Kidney (tissue), 22 donors: ENCODE measurements at places on chromosomes 16 and 17. TPM values are rescaled to one million over a fixed set of nuclear protein-coding genes. Genes with fewer than 3 reads are reported as not detected.

Gene VAMP2
- total RNA-seq, result 107 TPM

Gene TBC1D3C
- not detected for total RNA-seq

Gene ZG16
- not detected for total RNA-seq

Gene TACO1
- total RNA-seq, result 18.4 TPM

Gene TBX2
- 66.4 TPM for total RNA-seq

Gene KRT28
- total RNA-seq, result not detected

Gene SLC47A1
- 26.0 TPM for total RNA-seq

Gene CETP
- 1.3 TPM for total RNA-seq

Gene CPHXL2
- not detected for total RNA-seq

Gene CCL16
- total RNA-seq, result 0.79 TPM

Gene CDH8
- total RNA-seq, result 0.19 TPM

Gene SLC38A8
- not detected for total RNA-seq

Gene PRM1
- total RNA-seq, result not detected

Gene CDIP1
- 40.8 TPM for total RNA-seq

Gene PDIA2
- total RNA-seq, result not detected

Gene TMEM204
- total RNA-seq, result 40.9 TPM

Gene GAS2L2
- not detected for total RNA-seq

Gene TEX2
- total RNA-seq, result 39.1 TPM

Gene AURKB
- total RNA-seq, result 2.8 TPM

Gene SBK1
- total RNA-seq, result 2.5 TPM

Gene CSH1
- total RNA-seq, result not detected

Gene KDM8
- total RNA-seq, result 8.5 TPM

Gene SLC16A5
- total RNA-seq, result 184 TPM

Gene CUEDC1
- 52.3 TPM for total RNA-seq

Gene TP53TG3B
- not detected for total RNA-seq

Gene IKZF3
- total RNA-seq, result 10.2 TPM

Gene FGF11
- total RNA-seq, result 1.4 TPM

Gene TMEM114
- not detected for total RNA-seq

Gene TNP2
- total RNA-seq, result not detected

Gene RND2
- total RNA-seq, result 0.63 TPM

Gene TP53TG3
- not detected for total RNA-seq

Gene NOTUM
- total RNA-seq, result not detected

Gene POLR3E
- 41.4 TPM for total RNA-seq

Gene CCL14
- total RNA-seq, result 134 TPM

Gene UNC13D
- total RNA-seq, result 26.1 TPM

Gene ACAP1
- 26.0 TPM for total RNA-seq

Gene DNAH3
- total RNA-seq, result 0.57 TPM

Gene SPN
- total RNA-seq, result 8.8 TPM

Gene MYADML2
- not detected for total RNA-seq

Gene PPP1R1B
- 31.1 TPM for total RNA-seq

Gene MAF
- 70.1 TPM for total RNA-seq

Gene SLC35G6
- total RNA-seq, result not detected

Gene SCGB1C2
- total RNA-seq, result not detected

Gene KCNH4
- total RNA-seq, result 0.35 TPM

Gene CFAP119
- total RNA-seq, result 12.2 TPM

Gene SOX8
- total RNA-seq, result 1.0 TPM

Gene HOXB8
- total RNA-seq, result 48.7 TPM

Gene BEAN1
- 2.4 TPM for total RNA-seq

Gene SSH2
- total RNA-seq, result 62.5 TPM

Gene STX1B
- 1.7 TPM for total RNA-seq
